Fibroblast of skin of left quadriceps (primary cell): ENCODE measurements at places on chromosomes 16 and 17.
A peak's percentile ranks its signal among the peaks of the same experiment; 100 is the strongest.

DNA sequence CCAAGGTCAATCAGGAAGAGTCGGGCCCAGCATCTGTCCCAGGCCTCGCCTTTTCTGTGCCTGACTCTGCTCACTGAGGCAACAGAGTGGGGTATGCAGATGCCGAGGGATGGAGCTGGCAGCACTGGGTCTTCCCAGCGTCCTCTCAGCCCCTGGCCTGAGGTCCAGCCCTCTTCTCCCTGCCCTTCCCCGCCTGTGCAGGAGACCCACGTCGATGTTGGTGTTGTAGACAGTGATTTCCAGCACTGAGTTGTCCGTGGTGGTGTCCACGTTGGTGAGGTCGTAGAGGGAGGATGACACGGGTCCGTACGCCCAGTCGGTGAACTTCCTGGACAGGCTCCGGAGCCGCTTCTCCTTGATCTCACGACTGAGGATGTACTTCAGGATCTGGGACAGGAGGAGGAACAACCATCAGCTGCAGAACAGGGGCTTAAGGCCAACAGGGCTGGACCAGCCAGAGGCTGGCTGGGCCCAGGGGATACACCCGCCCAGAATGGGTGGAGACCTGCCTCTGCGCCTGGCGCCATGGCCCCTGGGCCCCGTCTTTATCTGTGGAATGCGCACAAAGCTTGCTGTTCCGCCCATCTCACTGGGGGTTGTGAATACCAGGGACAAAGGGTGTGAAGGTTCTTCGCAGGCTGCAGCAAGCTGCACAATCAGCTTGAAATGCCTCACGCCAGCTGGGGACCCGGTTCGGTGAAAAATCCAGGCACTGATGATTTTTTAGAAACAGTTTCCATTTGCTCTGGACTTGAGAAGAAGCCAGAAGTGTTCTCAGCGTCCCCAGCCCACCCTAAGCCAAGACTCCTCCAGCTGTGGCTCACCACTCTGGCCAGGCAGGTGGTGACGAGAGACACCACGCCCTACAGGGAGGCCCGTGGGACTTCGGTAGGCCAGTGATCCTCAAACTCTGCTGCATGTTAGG, 27.5 kb downstream of the TRPV3 start:
- no peak for DNase-seq

GRCh38 chr17:64009571-64010402, 10.6 kb downstream of the ICAM2 start:
- no peak for DNase-seq

DNA sequence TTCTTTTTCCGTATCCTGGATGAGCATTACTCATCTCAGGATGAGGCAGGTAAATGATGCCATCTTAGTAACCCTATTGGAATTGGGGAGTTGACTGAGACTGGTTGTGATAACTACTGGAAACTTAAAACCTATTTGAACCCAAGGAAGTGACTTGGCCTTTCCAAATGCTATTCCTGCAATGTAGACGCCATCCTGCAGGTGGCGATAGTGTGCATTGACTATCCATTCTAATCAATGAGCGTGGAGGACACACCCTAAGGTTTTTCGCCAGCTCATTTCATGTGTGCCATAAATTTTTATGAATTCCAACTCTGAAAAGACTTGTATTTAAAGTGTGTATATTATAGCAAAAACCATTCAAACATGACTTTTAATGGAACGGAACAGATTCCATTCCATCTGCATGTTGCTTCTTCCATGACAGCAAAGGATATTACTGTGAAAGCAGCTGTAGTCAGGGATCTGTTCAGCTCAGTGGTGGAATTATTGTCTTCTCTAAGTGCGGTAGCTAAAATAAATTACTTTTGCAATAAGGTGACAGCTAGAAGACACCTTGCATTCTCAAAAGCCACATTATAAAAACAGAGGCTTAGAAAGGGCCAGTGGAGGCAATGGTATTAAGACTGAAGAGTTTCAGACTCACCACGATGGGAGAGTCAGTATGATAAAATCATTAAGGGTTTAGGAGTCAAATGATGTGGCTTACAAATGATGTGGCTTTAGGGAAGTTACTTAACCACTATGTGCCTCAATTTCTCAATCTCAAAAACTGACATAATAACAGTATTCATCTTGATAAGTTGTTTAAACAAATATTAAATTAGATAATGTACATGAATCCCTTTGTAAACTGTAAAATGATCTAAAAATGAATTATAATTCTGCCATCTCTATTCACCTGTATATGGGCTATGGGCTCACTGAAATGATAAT, 55.5 kb downstream of the SYT17 start:
- no peak for DNase-seq

DNA sequence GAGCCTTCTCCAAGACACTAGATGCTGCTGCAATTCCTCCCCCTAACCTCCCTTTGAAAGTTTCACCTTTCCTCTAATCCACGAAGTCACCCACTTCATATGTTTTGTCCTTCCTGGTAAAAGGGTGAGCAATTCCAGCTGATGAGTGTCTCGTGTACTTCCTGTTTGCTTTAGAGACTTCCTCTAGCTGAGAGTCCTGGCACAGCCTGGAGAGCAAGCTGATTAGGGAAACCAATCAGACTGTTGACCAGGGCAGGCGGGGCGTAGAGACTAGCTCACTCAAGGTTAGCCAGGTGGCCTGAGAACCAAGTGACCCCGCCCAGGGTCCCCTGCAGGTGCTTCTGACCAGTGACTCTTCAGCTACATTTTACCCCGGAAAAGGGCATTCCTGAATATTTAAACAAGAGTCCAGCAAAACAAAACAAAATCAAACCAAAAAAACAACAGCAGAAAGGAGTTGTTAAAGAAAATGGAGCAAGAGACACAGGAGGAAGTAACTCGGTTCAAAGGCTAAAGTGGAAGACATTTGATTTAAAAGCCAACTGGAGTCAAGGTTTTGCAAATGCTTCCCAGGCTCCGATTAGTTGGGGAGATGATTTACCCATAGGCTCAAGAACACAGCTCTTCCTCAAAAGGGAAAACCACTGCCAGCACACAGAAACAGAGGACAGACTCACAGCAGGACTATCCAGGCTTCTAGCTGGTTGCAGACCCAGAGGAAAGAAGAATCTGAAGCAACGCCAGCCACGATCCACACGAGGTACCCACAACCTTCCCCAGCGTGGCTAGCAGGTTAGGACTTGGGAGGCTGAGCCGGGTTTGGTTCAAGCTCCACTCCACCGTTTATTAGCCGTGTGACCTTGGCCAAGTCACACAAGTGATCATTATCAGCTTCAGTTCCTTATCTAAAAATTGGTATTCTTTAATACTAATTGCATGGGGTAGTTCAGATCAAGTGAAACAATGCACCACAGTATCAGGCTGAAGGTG, 13.4 kb downstream of the HSPB9 start:
- no peak for DNase-seq

DNA sequence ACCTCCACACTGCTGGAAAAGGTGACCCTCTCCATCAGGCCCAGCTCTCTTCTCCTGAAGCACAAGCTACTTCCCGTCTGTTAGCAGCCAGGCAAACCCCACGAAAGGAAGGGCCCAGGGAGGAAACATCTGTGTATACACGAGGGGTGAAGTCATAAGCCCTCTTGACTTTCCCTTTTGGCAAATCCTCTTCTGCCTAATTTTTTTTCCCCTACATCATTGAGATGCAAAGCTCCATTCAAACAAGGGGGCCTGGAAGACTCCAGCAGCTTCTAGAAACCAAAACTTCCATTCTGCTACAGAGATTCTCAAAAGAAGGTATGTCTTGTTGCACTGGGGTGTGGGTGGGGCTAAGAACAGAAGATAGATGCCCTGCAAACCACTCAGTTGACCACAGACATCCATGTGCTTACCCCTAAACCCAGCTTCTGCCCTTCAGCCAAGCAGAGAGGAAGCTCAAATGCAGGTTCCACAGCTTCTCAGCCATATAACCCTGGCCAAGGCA, 145.6 kb upstream of the RCVRN start:
- no peak for DNase-seq

GRCh38 chr16:84348386-84348888, 19.9 kb upstream of the ATP2C2 start:
- no peak for DNase-seq

GRCh38 chr17:17076066-17076465, 33.8 kb downstream of the MPRIP start:
- no peak for DNase-seq

DNA sequence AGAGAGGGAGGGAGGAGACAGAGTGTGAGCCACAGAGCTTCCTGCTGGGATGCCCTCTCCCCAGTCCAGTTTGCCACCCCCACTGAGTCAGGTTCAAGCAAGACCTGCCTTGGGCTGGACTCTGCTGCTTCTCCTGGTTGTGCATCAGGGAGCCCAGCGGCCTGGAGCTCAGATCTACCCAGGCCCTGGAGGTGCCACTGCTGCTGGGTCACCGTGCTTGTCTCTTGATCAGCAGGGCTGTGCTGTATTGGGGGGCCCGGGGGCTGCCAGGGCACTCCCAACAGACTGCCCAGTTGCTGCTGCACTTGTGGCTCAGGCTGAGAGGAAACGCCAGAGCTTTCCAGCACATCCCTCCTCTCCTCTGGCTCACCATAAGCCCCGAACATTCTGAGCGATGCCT, 8.9 kb downstream of the TLE7 start:
- no peak for DNase-seq

- DNase-seq, result no peak
Measured at GRCh38 chr16:10933865-10934264, 8.4 kb downstream of the DEXI start.

GRCh38 chr16:24035127-24035842, 199.5 kb downstream of the PRKCB start:
- no peak for DNase-seq

DNA sequence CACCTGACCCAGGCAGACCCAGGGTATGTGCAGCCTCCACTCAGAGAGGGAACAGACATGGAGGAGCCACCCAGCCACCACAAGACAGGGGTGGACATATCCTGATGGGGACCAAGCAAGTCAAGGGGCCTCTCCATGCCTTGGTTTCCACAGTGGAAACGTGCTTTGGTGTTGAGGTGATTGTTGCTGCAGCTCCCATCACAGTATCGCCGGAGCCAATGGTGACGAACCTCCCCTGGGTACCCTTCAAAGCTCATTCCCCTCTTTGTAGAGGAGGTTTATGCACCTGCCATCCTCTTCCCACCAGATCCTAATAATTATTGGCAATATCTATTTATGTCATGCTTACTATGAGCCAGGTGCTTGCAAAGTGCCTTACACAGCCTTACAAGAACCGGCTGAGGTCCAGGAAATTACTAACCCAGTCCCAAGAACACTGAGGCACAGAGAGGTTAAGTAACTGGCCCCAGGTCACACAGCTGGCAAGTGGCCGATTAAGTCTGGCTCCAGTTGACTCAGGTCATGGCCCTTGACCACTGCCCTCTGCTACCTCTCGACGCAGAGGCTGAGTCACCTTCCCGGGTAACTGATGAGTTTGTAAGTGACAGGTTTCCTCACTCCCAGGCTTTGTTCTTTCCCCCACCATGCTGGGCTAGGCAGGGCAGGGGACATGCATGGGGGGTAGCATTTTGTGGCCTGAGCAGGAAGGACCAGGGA, 20.6 kb downstream of the SLC12A3 start:
- DNase-seq, result no peak

DNA sequence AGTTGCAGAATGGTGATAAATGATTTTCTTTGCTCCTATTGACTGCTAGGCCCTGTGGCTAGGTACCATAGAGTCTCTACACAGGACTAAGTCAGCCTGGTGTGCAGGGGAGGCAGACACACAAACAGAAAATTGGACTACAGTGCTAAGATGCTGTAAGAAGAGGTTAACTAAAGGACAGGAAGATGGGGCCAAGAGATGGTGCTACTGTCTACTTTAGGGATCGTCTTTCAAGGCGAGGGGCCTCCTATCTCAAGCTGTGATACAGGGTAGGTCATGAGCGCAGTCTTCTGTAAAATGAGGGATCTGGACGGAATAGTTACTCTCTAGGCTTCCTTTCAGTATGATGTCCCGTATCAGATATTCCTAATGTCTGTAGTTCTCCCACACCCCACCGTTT, 817 bp downstream of the NME1 start:
- DNase-seq, result no peak

DNA sequence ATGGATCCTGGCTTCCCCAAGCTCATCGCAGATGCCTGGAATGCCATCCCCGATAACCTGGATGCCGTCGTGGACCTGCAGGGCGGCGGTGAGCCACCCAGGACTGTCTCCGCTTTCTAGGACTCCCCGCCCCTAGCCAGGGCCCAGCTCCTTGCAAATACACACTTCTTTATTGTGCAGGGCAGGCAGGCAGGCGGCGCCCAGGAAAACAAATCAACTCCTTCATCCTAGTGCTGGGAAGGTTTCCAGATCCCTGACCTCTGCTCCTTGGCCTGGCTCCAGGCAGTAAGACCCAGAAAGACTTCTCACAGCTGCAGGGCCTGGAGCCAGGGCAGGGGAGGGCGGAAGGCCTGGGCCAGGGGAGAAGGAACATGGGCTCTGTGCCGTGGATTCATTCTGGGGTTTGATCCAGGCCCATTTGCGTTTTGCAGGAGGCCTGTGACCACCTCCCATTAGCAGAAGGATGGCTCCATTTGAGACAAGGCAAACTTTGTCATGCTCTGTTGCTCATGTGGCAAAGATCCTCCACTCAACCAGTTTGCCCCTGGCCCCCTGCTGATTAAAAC, 6.0 kb upstream of the LPCAT2 start:
- peak; percentile 42 for DNase-seq

GRCh38 chr16:87922250-87922871, 14.0 kb downstream of the CA5A start:
- DNase-seq, result no peak

DNA sequence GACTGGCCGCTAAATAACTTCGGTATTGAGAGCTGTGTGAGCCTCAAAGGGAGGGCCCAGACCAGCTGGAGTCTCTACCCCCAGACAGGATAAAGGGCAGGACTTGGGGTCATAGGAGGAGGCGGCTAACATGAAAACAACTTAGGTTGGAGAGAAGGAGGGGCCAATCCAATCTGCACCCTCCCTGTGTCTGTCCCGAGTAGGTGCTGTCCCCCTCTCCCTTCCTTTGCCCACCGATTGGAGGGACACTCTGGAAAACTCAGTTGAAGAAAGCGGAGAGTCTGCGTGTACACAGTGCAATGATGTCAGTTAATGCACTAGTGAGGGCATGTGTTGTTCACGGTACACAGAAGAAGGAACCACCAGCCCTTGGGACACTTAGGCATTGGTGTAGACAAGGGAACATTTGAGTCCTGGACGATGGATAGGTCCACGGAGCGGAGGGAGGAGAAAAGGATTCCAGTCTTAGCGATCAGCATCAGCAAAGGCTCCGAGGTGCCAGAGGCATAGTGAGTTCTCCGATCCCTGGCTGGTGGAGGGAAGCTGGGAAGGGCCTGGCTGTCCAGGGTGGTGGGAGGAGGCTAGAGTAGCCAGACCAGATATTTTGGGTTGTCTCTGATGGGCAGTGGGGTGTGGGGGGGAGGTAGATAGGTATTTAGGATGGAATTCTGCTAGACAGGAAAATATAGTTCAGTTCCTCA, 761 bp downstream of the NOL3 start:
- DNase-seq, result no peak

- no peak for DNase-seq
Measured at GRCh38 chr16:54545854-54546511, 259.4 kb upstream of the IRX3 start.

DNA sequence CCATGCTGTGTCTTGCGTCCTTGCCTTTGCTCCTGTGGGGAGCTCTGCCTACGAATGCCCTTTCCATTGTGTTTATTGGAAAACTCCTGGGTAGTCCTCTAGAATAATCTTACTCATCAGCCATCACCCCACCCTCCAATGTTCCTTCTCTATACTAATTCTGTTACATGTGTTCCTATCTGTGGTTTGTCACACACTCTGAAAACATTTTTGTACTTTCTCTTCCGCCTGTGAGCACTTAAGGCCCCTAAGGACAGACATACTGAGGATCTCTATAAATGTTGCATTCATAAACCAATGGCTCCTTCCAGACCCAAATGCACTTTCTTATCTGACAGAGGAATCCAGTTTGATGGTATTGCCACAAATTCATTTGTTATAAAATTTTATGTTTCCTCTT, 53.9 kb upstream of the MON1B start:
- no peak for DNase-seq
